ENCODE measurements at places on chromosomes 5 and 9.

DNA sequence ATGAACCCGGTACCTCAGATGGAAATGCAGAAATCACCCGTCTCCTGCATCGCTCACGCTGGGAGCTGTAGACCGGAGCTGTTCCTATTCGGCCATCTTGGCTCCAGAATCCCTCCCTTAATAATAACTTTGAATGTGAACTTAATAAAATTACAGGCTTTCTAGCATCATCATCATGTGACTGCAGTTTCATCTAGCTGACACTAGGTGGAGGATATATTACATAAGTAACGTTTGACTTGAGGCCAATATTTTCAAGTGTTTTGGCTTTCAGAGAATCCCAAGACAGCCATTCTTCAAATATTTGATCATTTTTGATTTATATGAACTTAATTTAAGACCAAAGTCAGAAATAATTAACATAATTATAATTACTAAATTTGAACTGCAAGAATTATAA is 474.9 kb upstream of the CDH10 start:
- DNase-seq = no peak

- no peak for DNase-seq
Observed at GRCh38 chr9:76893395-76893932, 12.4 kb downstream of the PRUNE2 start.

- DNase-seq = no peak
Observed at GRCh38 chr5:74030371-74030770, 404.4 kb downstream of the ARHGEF28 start.

- no peak for DNase-seq
Observed at GRCh38 chr5:154351141-154351540, 94.7 kb upstream of the SAP30L start.
